ENCODE measurements at places on chromosomes 13 and 19.

DNA sequence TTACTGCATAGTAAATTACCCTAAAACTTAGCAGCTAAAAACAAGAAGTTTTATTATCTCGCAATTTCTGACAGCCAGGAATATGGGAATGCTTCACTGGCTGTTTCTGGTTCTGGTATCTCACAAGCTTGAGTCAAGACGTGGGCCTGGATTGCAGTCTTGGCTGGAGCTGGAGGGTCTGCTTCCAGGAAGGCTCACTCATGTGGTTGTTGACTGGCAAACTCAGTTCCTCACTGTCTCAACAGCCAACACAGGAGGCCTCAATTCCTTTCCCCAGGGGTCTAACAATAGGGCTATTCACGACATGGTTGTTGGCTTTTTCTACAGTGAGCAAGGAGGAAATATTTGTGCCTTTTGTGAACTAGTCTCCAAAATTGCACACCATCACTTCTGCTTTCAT is 146.3 kb downstream of the GPC5 start:
- DNase-seq = peak; percentile 13

GRCh38 chr19:44753932-44754749 is 5.6 kb downstream of the BCL3 start:
- peak; percentile 96 for DNase-seq

DNA sequence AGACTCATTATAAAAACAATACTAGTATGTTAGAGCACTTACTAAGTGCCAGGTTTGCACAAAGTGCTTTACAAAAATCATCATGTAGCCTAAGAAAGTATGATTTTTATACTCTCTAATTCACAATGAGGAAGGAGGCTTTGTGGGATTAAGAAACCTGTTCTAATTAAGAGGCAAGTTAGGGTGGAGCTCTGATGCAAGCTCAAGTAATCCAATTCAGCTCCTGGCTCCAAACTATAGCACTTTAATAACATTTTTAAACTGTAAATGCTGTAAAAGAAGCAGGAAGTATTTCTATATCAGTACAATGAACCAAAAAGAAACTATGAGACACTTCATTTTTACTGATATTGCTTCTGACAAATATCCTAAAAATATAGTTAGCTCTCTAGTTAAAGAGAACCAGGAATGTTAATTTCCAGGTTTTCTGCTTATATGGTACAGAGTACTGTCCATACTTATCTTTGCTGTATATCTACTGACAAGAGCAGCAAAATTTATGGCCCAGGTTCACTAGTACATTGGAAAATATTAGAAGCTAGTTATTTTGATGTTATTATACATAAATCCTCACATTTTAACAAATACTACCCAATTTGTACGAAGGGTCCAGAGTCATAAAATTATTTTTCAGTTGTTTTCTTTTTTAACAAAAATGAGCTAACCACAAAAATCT is 482.0 kb downstream of the DIAPH3 start:
- DNase-seq = no peak

DNA sequence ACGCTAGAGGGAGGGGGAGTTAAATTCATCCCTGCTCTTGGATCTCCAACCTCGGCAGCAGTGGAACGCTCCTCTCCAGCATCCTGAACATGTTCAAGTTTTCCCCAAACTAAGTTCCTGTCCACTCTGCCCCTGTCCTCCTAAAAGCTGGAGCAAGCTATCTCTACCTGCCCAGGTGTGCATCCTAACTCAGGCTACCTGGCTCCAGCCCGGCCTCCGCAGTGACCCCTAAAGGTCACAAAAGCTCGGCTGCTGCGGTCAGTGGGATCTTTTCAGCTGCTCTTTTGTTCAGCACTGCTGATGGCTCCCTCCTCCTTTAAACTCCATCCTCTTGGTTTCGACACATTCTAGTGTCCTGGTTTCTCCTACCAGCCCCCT is 1.4 kb downstream of the DCUN1D2 start:
- DNase-seq = no peak

DNA sequence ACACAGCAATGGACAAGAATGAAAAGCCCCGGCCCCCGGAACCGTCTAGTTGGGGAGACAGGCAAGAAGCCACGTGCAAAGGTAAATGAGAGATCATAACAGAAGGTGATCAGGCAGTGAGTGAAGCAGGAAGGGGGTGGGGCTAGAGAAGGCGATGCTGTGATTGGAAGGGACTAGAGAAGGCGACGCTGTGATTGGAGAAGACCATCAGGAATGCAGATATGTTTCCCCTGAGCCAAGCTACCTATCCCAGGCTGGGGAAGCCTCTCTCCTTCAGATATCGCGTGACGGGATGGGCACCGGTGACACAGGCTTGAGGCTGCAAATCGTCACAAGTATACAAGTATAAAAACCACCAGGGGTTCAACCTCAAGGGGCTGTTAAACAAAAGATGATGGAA is 21.8 kb downstream of the DCAF15 start:
- peak; percentile 81 for DNase-seq

GRCh38 chr13:97142452-97142851 is 79.7 kb upstream of the MBNL2 start:
- DNase-seq = peak; percentile 42
